ENCODE measurements at places on chromosomes 2 and 18.

GRCh38 chr2:152826581-152827279 lies 108.3 kb downstream of the ARL6IP6 start:
- no peak for DNase-seq

- no peak for DNase-seq
Observed at GRCh38 chr18:58416704-58417683, 211.9 kb downstream of the ALPK2 start.

DNA sequence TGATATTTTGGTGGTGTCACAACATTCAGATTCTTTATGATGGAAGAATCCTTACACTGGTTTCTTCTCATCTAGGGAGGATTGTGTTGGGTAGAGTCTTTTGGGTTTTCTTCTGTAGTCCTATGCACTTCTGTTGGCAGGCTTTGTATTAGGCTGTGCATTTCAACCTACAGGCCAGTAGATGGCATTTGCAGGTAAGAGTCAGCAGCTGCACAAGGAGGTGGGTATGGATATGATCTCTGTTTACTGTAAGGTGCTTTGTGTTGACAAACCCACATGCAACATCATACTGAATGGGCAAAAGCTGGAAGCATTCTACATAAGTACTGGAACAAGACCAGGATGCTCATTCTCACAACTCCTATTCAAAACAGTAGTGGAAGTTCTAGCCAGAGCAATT lies 656.8 kb downstream of the METTL4 start:
- no peak for DNase-seq

DNA sequence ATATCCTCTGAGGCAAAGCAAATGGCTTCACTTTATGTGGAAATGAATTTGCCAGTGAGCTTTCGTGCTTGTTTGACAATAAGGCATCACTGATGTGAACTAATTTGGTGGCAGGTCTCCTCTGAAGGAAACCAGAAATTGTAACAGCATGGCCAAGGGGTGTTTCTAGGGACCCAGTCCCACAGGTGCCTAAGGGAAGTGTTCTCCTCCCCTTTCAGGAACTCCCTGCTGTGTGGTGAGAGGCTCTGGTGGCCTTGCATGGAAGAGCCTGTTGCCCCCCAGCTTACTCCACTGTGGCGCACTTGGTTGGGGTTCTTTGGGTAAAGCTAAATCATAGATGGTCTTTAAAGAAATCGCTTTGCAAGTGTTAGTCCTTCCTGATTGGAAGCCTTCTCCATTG lies 20.4 kb downstream of the RAB12 start:
- DNase-seq, result no peak

DNA sequence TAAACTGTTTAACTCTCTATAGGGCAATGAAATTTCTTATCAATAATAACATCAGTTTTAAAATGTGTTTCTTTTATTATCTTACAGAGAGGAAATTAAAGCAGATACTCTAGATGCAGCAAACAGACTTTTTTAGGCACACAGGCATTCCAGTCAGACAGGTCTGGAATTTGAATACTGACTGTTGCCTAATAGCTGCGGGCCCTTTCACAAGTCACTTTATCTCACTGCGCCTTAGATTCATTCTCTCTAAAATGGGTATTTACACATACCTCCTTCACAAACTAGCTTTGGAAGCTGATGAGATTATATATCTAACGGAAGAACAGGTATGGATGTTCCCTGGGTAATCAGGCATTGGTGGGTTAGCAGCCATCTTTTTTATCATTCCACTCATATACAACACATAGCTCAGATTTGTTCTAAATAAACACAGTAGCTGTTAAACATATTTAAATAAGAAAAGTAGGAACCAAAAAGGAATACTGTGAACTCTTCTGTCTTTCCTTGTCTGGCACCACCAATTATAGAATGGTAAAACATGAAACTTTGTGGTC lies 104.2 kb downstream of the LRP2 start:
- DNase-seq, result no peak

GRCh38 chr18:54220406-54220805 lies 4.1 kb downstream of the MBD2 start:
- DNase-seq, result no peak

GRCh38 chr2:218472988-218473387 lies 54.1 kb downstream of the VIL1 start:
- DNase-seq, result no peak

DNA sequence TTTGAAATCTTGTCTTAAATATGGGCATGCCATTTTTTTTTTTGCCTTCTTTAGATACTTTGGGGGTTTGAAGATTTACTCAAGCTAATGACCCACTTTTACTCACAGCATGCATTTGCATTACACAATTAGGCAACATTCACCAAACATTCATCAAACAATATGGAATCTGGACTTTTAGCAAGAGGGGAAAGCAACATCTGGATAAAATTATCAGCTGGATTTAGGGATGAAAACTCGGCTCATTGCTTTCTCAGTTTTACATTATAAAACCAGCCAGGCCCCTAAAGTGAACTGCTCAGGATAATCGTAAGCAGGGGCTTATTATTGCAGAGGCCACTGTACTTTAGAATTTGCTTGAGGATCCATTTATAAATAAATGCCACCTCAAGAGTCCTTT lies 44.7 kb downstream of the SOX11 start:
- no peak for DNase-seq

DNA sequence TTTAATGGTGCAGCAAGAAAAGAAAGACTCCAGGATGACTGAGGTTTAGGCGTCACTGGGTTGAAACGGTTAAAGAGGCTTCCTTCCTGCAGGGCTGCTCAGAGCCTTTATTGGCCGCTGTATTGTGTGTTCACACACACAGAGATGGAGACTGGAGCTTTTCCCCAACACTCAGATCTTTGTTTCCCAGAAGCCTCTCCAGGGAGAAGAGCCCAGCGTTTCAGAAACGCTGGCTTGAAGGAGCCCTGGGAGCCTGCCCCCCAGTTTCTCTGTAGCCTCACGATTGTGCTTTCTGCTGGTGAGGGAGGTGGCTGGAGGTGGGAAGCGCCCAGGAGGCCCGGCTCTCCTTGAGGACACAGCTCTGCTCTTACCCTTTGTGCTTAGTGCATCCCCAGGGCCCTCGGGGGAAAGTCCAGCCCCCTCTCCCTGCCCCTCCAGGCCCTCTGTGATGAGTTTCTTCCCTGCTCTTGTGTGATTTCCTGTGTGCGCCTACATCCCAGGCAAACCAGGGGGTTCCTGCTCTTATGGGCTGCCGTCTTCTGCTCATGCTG lies 37.1 kb downstream of the RRM2 start:
- no peak for DNase-seq

- DNase-seq, result no peak
Observed at GRCh38 chr2:218799990-218800389, 18.0 kb downstream of the CYP27A1 start.

GRCh38 chr2:29744976-29745375 lies 176.4 kb downstream of the ALK start:
- DNase-seq, result no peak

DNA sequence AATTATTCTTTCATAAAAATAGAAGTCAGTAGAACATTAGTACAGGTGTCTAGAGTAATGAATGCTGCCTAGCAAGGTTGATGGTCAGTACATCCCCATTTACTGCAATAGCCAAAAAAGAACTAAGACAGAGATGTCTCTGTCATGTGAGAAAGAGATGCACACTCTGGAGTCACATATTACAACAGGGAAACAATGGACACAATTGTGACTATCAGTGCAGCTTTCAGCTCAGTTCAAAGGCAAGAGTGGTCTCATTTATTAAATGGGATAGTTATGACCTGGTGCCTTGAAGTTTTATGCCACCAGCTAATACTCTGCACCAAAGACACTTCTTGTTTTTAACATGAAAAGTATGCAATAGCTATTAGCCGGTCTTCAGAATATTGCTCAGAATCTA lies 194.9 kb upstream of the CHAC2 start:
- DNase-seq, result no peak

GRCh38 chr2:45328264-45328870 lies 282.7 kb downstream of the SRBD1 start:
- DNase-seq, result no peak

- DNase-seq, result no peak
Observed at GRCh38 chr2:20179755-20180594, 45.0 kb downstream of the SDC1 start.

DNA sequence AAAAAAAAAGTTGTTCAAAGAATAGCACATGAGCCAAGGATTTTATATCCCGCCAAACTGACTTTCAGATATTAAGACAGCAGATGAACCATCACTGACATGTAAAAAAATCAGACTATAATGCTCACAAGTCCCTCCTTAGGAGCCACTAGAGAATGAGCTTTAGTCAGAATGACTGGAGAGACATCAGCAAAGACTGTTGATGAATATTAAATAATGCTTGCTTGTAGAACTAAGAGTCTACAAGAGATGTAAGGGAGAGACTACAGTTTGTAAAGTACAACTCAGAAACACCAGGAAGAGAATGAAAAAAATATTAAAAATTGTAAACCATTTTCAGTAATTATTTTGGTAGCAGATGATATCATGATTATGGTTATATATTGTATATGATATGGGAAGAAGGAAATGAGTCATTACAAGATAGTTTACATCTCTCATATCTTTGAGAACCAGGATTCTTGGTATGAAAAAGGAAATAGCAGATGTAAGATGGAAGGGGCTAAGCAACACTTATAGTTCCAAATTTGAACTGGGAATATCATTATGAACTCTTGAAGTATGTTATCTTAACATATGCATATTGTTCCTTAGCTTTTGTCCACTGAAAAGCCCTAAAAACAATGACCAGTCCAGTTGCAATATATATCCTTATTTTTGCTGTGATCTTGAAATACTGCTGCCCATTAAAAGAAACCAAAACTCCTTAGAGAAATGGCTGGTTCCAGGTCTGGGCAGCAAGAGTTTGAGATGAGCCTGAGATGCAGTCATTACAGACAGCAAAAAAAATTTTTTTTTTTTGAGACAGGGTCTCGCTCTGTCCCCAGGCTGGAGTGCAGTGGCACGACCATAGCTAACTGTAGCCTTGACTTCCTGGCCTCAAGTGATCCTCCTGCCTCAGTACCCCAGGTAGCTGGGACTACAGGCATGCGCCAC lies 55.7 kb downstream of the PTPN2 start:
- DNase-seq, result no peak

- DNase-seq, result no peak
Observed at GRCh38 chr2:55169915-55170314, 62.2 kb downstream of the CLHC1 start.

DNA sequence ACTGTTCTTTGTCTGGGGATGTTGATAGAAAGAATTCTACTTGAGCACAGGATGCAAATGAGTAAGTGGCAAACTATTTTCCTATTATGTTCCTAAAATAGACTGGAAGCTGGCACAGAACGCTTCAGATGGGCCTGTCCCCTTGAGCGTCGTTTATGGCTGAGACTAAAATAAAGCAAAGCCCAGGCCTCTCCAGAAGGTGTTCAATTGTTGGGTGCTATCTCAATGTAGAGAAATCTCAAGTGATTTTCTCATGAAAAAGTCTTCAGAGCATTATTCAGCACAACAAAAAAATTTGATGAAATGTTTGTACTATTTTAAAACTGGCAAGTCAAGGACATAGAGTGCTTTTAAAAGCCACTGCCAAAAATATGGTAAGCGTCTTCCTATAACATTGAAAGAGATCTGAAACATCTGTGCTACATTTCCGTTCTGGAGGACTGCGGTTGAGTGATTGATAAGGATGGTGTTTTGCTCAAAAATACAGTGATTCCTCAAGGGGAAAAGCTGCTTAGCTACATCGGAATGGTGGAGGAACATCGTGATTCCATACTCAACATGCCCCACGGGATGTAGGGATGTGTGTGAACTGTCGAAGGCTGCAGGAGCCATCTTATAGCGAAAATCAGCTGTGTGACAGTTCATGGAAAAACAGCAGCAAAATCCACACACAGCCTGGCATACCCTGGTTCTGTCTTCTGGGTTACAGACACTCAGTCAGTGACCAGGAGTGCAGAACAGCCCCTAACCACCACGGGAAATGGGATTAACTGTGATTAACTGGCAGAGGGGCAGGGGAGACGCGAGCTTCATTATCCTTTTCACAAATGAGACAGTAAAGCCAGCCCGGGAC lies 10.4 kb upstream of the LRRFIP1 start:
- no peak for DNase-seq

- DNase-seq, result no peak
Observed at GRCh38 chr18:30679285-30679930, 363.1 kb downstream of the DSC3 start.
